Mucosa of descending colon (tissue), 3 donors: ENCODE measurements at places on chromosomes 12 and 14.

DNA sequence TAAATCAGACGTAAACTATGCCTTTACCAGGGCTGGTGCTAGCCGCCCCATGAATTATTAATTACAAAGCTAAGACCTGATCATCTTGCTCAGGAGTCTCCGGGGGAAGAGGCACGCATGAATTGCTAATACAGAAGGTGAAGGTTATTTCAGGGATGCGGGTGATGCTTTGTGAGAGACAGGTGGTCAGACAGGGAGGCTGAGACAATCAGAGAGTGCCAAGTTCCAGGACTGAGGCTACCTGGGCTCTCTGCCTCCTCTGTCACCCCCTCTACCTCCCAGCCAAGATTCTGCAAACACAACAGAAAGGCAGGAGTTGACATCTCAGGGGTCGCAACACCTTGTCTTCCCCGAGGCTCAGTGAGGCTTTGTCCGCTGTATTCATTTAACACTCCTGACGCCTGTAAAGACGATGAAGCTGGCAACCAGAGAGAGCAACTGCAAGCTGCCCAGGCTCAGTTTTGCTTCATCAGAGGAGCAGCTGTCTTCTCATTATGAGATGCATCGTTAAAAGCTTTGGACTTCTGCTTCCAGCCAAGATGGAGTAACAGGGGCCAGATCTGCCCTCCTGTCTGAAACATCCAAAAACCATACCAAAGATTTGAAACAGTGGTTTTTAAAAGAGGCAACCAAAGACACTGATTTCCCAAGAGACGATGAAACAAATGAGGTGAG, 46.6 kb downstream of the PRIMA1 start:
- no peak for DNase-seq

DNA sequence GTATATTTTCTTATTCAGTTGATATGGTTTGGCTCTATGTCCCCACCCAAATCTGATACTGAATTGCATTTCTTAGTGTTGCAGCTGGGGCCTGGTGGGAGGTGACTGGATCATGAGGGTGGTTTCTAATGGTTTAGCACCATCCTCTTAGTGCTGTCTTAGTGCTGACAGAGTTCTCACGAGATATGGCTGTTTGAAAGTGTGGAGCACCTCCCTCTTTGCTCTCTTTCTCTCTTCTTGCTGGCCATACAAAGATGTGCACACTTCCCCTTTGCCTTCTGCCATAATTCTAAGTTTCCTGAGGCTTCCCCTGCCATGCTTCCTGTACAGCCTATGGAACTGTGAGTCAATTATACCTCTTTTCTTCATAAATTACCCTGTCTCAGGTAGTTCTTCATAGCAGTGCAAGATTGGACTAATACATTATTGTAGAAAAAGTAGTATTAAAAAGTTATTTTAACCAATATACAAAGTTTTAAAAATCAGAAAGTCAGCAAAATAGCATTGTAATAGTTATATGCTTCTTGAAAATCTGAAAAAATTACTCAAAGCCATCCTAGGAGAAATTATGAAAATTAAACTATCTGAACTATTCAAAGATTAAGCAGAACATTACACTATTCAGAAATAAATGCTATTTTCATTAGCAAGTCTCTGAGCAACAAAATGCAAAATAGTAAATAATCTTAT, 84.1 kb downstream of the PPP1R12A start:
- DNase-seq = no peak

GRCh38 chr12:75366629-75367028, 24.3 kb upstream of the GLIPR1L2 start:
- no peak for DNase-seq

DNA sequence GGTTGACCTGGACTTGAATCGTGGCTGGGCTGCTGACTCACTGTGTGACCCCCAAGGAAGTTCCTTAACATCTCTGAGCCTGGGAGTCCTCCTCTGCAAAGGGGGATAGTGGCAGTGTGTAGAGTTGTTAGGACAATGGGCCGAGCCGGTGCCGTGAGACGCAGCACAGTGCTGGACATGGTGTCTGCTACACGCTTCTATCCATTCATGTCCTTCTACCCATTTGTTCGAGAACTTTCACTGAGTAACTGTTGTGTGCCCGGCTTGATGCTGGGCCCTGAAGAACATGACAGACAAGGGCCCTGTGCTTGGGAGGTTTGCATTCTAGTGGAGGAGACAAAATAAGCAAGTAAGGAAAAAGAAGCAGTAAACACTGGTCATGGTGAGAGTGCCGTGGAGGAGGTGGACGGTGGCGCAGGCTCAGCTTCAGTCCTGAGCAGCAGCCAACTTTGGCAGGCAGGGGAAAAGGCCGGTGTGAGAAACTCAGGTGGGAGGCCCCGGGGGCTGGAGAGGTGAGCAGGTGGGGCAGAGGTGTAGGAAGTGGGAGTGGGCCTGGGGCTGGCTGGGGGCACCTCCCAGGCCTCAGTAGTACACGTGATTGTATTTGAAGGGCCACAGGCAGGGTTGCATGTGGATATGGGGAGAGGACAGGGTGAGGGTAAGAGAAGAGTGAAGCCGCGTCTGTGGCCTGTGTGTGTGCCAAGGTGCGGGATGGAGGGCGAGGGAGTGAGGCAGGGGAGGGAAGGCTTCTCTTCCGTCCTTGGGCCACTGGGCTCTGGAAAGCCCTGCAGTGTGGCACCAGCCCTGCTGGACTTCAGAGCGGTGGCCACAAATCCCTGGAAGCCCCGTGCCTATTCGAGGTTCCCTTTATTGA, 13.8 kb downstream of the VASH1 start:
- no peak for DNase-seq

- no peak for DNase-seq
Observed at GRCh38 chr14:81802341-81802740, 268.7 kb upstream of the SEL1L start.

DNA sequence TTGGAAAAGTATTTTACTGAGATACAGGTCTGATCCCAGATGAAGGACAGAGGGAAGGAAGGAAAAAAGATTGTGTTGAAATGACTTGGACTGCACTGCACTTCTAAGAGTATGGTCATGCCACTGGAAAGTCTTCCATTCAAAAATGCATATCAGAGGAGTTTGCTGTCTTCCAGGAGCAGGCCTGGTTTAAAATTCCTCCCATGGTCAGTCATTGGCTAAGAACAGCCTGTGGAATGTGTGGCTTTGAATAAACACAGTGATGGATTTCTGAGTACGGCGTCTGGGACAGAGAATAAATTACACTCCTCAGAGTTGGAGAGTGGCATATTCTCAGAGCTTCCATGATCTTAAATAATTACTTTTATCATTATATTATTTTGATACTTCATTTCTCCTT, 245.8 kb upstream of the PDZRN4 start:
- DNase-seq = no peak

GRCh38 chr12:98406378-98406777, 109.0 kb upstream of the TMPO start:
- DNase-seq = no peak

DNA sequence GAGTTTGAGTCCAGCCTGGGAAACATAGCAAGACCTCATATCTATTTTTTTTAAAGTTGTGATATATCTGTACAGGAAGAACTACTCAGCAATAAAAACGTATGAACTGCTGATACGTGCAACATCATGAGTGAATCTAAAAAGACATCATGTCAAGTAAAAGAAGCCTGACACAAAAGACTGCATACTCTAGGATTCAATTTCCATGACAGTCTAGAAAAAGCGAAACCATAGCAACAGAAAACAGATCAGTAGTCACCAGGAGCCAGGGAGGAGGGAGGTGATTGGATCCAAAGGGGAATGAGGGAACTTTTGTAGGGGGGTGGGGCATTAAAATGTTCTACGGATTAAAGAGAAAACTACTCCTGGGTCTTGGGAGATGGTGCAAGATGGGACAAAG, 8.7 kb upstream of the RGS6 start:
- no peak for DNase-seq

- no peak for DNase-seq
Observed at GRCh38 chr12:26119391-26119989, 5.3 kb downstream of the BHLHE41 start.

- no peak for DNase-seq
Observed at GRCh38 chr14:49853158-49853477, 530 bp upstream of the NEMF start.

DNA sequence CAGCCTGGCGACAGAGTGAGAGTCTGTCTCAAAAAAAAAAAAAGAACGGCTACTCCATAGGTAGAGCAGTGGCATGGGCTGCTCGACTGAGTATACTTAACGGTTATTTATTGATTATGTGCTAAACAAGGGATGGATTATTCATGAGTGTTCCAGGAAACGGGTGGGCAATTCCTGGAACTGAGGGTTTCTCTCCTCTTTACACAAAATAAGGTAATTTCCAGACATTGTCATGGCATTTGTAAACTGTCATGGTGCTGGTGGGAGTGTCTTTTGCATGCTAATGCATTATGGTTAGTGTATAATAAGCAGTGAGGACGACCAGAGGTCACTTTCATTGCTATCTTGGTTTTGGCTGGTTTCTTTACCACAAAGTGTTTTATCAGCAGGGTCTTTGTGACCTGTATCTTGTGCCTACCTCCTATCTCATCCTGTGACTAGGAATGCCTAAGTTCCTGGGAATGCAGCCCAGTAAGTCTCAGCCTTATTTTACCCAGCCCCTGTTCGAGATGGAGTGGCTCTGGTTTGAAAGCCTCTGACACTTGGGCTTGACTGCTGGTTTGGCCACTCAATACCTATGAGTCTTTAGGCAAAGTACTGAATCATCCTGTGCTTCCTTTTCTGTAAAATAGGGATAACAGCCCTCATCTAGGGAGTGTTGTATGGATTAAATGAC, 3.2 kb downstream of the DGLUCY start:
- no peak for DNase-seq

DNA sequence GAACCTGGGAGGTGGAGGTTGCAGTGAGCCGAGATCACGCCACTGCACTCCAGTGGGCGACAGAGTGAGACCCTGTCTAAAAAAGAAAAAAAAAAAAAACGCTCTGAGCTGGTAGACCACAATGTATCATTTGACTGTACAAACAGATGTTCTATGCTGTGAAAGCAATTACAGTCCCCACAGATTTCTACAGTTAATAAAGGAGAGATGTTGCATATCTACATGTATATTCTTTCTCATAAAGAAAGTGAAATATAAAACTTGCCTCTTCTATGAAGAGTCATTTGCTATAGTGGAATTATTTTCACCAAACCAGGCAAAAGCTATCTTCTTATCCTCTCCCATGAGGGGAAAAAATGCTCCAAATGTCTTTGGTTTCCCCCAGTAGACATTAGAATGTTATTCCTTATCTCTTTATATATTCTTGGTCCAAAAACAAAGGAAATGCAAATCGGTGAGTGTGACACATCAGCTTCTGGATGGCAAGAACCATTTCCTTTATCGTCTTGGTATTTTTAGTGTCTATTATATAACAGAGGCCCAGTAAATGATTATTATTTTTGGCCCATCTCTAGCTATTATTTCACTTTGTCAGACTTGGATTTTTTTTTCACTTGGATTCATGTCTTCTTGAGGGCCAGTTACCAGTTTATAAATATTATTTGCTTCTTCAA, 230.4 kb downstream of the SSPN start:
- DNase-seq = no peak

- no peak for DNase-seq
Observed at GRCh38 chr14:24262821-24263733, at the start of gene TGM1. Gene TGM1 (minus strand): TSS chr14:24263177. CDS start chr14:24262352, 825 bp downstream.

DNA sequence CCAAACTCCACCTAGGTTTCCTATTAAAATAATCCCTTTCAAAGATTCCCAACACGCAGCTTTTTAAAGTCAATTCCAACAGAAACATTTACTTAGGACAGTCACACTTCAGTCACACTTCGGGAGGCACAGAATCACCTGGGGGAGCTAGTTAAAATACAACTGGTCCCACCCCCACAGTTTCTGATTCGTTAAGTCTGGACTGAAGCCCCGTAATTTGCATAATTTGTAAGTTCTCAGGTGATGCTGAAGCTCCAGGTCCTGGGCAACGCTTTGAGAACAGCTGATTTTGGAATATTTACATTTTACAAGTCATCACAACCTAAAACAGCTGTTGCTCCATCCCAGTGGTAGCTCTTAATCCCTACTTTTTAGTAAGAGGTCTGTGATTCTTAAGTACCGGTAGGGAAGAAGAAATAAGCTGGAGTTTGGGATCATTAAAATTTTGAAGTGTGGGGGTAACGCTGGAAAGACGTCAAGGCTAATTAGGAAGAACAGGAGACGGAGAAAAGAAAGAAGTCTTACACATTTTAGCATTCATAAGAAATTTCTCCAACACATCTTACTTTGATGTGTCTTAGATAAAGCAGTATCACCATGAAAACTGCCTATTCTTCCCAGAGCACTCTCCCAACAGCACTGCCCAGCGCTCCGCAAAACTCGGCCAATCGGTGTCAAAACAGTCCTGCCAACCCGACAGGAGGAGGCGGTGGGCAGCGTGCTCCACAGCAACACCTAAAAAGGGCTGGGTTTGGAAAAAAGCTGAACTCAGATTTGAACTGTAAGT, 1.1 kb downstream of the IPO8 start:
- peak; percentile 60 for DNase-seq

DNA sequence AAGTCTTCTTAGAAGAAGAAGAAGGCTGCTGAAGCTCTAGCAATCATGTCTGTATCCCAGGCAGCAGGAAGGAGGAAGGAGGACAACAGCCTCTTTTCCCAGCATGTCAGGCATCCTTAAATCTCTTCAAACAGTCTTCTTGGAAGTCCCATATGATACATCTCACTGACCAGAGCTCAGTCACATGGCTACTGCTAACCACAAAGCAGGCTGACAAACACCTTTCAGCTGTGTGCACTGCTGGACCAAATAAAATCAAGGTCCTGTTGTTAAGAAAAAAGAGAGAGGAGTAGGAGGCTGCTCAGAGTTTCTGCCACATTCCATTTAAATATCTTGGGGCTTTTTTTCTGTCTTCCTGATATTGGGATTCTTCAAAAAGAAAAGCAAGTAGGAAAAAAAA, 203.4 kb upstream of the PELI2 start:
- DNase-seq = no peak

DNA sequence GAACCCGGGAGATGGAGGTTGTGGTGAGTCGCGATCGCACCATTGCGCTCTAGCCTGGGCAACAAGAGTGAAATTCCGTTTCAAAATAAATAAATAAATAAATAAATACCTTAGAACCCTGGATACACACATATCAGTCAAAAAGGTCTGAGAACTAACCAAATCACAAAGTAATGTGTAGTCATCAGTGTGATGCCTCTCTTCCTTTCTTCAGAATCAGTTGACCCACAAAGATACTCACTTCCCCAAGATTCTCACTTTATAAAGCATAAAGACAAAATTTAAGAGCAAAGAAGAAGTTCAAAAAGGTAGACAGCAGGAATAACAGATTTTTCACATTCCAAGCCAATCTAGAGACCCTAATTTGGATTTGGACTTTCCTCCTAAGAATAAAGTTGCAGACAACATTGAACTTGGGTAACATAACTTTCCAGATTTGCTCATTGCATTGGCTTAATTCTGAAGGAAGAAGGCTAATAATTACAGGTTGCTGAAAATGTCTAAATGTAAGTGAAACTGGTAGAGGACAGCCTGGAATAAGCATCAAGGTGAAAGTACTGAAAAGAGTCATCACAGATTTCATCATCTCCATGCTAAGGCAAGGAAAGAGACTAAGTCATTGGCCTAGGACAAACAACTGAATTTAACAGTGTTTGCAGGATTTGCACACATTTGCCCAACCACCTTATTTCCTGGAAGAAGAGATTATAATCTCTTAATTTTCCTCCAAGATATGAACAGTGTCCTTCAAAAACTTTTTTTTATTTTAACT, 17.4 kb downstream of the TMED10 start:
- no peak for DNase-seq
